Stimulated activated CD4-positive, alpha-beta T cell treated with anti-CD3 and anti-CD28 coated beads, Interleukin-2, amount 100 ng/mL, for 48 hours (primary cell): ENCODE measurements at places on chromosomes 2 and 18.

DNA sequence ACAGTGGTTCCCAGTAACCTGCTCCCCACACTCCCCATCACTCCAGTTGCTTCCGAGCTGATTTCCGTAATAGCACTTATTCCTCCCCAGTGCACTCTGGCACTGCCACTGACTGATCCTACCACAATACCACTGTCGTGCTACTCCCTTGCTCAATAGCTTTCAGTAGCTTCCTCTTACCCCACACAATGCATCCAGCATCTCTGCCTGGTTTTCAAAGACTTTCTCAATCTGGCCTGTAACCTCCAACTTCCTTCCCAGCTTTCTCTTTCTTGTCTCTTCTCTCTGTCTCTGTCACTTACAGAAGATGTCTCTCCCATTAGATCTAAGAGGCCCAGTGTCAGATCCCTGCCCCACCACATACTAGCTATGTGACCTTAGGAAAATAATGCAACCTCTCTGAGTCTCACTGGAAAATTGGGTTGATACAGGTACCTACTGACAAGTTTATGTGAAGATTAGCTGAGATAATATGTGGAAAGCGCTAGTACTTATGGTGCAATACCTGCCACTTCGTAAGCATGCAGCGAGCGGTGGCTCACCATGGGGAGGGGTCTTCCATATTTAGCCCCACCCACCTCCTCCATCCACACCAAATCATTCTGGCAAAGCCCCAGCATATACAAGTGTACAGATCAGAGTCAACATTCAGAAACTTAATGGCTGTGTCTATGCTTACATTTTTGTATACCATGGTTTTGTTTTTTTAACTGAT, 36.7 kb downstream of the SFXN5 start:
- DNase-seq: no peak

DNA sequence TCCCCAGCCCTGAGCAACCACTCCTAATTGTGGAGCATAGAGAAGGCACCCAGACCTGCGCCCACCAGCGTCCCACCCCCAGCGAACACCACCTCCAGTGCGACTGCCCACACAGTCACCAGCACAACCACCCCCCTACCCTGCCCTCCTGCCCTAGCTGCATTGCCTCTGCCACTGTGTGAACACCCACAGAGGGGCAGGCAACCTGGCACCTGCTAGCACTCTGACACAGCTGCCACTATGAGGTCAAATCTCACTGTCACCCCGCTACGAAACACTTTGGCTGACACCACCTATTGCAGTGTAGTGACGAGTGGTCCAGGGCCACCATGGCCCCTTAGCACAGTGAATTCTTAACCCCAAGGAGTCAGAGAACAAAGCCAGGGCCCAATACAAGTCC, 14.1 kb upstream of the EIF2AK3 start:
- DNase-seq: no peak

DNA sequence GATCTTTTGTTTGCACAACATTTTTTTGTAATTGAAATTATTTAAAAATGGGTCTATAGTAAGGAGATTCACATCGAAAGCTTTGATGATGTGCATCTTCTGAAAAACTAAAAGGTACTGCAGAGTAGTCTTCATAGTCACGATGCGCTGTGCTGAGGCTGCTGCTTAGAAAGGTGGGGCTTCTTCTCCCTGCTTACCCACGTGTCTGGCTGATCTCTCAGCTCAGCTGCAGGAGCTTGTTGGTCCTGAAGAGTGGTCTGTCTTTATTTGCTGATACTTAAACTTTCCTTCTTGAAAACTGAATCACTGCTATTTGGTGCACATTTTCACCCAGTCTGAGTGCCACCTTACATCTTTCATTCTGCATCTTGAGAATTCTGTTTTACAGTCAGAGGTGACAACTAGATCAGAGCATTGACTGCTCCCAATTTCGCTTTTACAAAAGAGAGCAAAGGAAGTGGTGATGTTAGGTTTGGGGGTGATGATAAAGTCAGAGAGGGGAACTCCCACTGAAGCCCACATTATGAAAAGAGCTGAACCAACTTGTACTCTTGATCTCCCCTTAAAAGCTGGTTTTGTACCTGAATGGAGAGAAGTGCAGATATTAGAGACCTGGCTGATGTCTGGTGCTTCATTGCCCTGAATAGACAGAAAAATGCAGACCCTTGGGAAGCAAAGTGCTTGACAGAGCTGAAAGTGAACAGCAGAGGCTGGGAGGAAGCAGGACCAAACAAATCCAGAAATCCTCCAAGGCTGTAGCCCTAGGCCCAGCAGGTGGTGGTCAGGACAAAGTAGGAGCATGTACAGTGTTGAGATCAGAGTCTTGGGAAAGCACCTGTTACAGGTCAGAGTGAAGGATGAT, 984.5 kb downstream of the TSN start:
- no peak for DNase-seq

DNA sequence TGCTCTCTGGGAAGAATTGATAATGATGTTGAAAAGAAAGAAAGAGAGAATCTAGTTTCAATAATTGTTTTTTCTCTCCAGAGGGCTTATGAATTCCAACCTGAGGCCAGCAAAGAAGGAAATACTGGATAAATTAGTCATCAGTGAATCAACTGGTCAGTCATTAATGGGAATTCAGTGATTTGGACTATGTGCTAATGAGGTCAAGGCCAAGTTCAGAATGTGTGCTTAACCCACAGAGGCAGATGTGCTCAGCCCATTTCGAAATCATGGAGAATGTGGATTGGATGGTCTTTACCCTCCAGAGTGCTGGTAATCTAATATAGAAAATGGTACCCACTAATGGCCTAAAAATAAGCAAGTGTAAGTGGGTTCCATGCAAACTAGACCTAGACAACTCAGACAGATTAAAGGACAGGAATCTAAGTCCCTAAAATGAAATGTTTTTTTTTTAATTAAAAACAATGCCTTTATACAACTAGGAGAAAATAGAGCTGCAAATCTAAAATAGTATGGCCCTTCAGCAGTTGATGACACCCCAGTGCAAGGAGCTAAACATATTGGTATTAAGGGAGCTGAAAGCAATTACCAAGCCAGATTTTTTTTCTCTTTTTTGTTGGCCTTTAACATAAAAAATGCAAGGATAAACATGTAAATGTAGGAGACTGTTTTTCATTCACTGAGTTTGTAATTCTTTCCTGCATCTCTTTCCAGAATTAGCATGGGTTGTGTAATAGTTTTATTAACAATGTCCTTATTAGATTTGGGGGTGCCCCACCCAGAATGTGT, 296.9 kb downstream of the SATB2 start:
- no peak for DNase-seq

DNA sequence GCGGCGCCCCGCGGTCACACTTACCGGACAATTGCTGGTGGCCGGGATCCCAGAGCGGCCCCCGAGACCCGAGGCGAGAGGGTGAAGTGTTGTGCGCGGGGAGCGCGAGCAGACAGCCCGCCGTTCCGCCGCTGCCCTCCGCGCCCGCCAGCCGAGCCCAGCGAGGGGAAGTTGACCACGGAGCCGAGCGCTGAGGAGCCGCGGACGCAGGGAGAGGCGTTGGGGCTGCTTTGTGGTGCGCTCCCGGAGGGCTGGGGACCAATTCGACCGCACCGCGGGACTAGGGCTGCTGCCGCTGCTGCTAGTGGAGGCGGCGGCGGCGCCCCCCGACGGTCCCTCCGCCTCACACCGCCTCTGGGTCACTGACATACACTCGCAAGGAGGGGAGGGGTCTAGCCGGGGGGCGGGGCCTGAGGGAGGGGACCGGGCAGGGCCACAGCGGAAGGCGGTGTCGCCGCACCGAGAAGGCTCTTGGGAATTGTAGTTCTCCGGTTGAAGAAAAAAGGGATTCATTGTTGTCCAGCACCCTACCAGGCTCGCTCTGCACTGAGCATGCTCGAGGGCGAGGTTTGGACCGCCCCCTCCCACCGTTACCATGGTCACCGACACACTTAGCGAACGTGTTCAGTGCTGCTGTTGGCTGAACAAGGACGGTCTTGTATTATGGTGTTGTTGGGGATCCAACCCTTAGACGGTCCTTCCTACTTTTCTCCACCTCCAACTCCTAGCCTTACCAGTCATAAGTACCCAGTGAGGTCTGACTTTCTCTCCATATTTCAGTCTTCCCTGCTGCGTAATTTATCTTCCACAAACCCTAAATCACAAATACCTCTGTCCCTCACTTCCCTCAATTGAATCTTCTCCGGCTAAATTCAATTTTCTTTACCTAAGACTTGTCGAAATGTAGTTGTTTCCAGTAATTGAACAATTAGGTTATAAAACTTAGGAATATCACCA, at the start of gene PELI1:
PELI1 (minus strand) TSS at position 364 of the 957 bp plus-strand sequence. CDS start 36,110 bp downstream, outside the sequence.
- DNase-seq: peak; percentile 83

GRCh38 chr2:238453842-238454241, 27.1 kb downstream of the ASB1 start:
- no peak for DNase-seq

GRCh38 chr18:23170137-23170536, 34.9 kb downstream of the CABLES1 start:
- no peak for DNase-seq

DNA sequence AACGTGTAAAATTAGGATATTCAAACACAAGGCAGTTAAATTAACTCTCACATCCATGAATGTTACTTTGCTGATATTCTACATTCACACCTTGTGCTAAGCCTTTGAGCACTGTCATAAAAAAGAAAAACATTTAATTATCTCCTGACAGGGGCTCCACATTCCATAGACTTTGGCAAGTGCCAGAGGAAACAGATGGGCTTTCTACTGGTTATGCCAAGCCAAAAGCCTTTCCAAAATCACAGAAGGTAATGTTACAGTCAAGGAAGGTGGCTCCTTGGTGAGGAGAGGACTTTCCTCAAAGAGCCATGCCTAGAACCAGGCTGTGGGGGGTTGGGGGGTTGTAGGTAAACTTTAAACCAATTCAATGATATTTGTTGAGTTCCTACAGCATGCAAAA, 12.4 kb downstream of the MYO5B start:
- no peak for DNase-seq

- no peak for DNase-seq
Measured at GRCh38 chr2:189128970-189129369, 50.6 kb downstream of the COL5A2 start.

GRCh38 chr2:222427646-222428301, 3.4 kb downstream of the SGPP2 start:
- DNase-seq: no peak

GRCh38 chr2:236309669-236310029, 45.4 kb upstream of the ASB18 start:
- DNase-seq: no peak
